Left kidney (tissue), 8 donors: ENCODE measurements at places on chromosomes 6 and 20. TPM values are rescaled to one million over a fixed set of nuclear protein-coding genes. Genes with fewer than 3 reads are reported as not detected.

HLA-DOB gene
- 0.32 TPM for polyA plus RNA-seq

MC3R gene
- polyA plus RNA-seq = not detected

ENPP3 gene
- polyA plus RNA-seq = 13.0 TPM

FAM217A gene
- polyA plus RNA-seq = 3.9 TPM

CTSA gene
- 143 TPM for polyA plus RNA-seq

TMEM74B gene
- polyA plus RNA-seq = 5.2 TPM

DNA sequence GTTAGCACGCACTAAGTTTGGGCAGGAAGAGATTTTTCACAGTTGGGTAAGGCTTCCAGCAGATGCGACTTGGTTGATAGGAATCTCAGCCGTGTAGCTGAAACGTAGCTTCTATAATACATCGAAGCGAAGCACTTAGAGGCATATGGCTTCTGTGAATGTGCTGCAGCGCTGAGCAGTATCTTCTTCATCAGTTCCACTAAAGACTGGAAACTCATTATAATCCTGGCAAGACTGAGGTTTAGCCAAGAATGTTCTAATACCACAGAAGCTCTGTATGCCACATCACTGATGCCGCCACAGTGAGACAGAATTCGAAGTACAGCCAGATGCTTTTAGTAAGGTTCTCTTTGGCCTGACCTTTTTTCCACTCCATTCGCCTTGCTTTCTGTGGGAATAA is 680.2 kb upstream of the AGPAT4 start:
- DNase-seq = no peak

DNA sequence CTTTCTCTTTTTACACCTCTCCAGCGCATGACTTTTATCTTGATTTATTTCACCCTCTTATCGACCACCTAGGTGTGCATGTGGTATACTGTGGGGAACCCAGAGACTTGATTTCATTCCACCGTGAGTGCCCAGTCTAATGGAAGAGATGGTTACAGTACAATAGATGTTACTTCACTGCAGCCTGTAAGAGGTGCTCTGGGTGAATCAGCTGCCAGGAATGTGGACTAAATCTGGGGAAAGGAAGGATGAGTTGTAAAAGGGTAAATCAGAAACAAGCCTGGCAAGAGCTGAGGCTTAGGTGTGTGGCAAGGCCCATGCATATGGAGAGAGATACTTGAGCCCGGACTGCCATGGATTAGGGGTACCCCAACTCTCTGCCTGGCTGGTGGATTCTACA is 7.4 kb downstream of the STK35 start:
- no peak for DNase-seq

DNA sequence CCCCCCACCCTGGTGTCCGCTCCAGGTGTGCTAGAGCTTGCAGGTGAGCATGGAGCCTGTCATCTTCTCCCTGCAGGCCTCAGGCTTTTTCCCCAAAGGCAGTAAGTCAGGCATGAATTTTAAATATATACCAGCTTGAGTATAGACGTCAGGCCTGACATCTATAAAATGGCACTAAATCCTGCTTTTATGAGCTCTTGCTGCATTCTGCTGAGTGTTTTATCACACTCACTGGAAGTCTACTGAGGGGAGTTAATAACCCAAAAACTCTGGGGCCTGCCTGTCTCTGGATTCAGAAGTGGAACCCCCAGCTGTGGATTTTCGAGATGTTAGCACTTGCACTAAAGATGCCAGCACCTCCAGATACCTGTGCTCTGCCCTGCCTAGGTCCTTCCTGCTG is 133.4 kb upstream of the TOP1 start:
- DNase-seq = peak; percentile 20

DNA sequence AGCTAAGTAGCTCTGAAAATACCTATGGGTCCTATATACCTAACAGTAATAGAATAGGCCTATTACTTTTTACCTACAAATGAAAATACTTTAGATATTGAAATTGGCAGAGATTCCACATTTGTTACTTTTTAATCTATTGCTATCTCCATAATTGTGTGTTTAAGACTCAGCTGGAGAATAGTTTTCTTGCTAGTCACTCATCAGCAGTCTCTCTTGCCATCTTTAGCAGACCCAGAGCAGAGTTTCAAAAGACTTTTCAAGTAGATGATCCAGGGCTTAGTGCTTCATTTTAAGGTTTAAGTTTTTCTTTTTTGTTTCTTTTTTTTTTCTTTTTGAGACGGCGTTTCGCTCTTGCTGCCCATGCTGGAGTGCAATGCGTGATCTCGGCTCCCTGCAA is 12.9 kb downstream of the ANKS1A start:
- DNase-seq = no peak

DNA sequence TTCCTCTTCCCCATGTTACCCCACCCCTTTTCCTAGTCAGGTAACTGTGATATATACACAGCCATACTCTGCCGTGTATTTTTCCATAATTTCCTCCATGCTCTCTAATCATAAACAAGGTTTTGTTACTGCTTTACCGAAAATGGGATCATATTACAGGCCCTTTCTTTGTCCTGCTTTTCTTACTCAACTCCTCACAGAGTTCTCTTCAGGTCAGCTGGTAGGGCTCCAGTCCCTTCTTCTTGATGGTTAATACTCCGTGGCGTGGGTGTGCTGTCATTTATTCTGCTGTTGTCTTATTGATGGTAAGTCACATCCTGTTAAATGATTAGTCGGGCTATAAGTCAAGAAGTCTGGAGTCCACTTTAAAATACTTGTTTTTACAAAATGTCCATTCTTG is 24.9 kb upstream of the PI16 start:
- DNase-seq = peak; percentile 31

DNA sequence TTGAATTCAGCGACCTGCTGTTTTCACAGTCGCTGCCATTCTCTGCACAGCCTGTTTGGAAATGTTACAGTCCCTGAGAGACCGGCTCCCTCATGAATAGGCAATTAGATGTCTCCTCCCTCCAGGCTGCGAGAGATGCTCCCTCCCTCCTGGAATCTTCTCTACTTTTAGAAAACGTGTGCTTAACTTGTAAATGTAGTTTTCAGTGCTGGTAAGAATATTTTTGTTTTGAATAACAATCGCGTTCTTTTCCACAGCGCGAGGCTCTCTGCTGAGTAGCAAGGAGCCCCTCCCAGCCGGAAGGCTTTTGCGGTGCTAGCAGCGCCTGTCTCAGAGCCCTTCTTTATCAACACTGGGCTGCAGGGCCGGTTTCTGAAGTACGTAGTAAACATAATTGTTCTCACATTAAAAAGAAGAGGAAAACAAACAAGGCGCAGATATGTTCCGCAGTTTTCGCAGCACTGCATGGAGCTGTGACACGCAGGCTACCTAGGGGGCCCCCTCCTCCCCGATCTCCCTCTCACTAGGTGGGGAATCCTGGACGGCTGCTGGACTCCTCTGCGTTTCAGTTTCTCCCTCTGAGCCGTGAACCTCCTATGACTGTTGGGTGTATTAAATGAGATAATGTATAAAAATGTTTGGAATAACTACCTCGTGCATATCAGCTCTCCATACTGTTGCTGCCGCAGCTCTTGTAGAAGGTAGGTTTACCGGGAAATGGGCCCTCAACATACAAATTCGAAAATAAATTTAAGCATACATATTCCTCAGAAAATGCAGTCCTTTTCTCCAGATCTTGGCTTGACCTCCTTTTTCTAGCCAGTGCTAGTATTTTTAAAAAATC is 79.0 kb upstream of the SPACA1 start:
- no peak for DNase-seq

DNA sequence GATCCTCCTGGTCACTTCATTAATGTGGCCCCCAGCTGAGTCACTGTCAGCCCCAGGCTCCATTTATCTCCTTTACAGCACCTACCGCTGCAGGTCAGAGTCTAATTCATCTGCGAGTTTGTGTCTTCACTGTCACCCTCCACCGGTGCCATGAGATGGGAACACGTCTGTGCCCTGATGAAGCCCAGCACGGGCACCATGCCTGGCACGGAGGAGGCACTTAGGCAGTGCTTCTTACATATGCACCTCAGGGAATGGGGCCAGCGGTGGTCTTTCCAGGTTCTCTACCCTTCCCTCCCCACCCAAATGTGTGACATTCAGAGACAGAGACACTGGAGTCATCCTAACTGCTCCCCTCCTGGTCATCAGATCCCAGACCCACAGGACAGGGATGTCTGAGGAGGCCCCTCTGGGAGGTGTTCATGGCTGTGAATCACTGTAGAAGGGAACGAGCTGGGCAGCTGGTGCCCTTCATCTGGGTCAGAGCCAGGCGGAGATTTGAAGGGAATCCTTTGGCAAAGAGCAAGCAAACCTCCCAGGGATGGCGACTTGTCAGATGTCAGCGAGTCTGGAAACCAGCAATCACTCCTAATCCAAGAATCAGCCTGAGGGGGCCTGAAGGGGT is 364.6 kb downstream of the PREX1 start:
- DNase-seq = no peak
